ENCODE measurements at places on chromosomes 3 and 15. TPM values are rescaled to one million over a fixed set of nuclear protein-coding genes. Genes with fewer than 3 reads are reported as not detected.
A peak's percentile ranks its signal among the peaks of the same experiment; 100 is the strongest.

DNA sequence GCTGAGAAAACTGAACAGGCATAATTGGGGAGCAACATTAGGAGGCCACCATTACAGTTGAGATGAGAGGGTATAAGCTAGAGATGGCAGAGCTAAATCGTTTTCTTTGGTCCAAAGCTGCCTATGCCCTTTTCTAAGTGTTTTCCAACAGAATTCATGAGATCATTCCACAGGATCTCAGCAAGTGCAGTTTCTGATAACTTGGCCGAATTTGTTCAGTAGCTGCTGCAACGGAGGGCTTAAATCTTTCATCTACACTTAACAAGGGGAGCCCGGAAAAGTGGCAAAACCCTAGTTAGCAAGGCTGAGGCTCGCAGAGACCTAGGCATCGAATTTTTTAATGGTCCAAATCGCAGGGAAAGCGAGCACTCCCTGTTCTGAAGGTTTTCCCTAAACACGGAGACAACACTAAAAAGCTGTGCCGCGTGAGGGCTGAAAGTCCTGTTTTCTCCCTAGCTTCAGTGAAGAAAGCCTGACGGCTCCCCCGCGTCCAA, 531 bp upstream of the BLOC1S6 start:
- no peak for DNase-seq

GRCh38 chr15:73985101-73985873, 6.8 kb downstream of the STOML1 start:
- DNase-seq, result peak; percentile 63

- no peak for DNase-seq
These were observed 7.7 kb upstream of the STARD5 start for GRCh38 chr15:81331600-81331999.

DNA sequence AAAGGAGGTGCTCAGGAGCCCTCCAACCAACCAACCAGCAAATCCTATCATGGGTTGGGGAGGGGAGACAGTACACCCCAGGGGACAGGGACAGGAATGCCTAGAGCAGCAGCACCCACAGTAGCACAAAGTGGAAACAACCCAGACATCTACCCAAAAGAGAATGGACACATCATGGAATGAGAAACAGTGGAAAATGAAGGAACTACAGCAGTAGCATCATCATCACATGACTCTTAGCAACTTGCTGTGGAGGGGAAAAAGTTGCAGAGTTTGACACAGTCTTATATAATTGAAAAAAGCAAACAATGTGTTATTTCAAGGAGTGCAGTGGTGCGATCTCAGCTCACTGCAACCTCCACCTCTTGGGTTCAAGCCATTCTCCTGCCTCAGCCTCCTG, 11.0 kb downstream of the C3orf22 start:
- no peak for DNase-seq

DNA sequence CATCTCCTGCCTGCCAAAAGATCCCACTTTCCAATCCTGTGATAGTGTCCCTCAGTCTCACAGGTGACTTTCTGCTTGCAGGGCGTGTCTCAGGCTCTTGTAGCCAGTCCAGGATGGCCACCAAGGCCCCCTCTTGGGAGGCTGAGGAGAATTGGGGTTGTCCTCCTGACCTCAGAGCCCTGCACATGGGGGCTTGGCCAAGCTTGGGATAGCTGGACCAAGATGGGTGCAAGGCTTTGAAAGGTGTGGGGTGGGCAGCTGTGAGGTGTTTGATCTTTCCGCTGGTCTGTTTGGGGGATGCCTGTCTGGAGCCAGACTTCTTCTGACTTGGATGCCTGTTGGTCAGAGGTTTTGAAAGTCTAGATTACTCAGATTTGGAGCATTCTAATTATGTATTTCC, 12.0 kb upstream of the CPNE9 start:
- peak; percentile 47 for DNase-seq

DNA sequence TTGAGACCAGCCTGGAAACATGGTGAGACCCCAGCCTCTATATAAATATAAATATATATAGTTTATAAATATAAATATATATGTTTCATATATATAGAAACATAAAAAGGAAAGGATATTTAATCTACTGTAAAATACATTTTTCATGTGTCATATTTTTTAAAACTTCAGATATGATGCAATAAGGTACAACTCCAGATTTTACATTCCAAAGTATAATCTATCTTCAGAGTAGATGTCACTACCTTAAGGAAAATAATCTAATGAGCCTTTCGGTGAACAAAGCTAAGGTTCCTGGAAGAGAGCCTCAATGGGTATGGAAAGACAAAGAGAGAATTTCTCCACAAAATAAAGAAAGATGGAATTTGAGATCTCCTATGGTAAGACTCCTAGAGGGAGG, 16.9 kb downstream of the EFHB start:
- no peak for DNase-seq

DNA sequence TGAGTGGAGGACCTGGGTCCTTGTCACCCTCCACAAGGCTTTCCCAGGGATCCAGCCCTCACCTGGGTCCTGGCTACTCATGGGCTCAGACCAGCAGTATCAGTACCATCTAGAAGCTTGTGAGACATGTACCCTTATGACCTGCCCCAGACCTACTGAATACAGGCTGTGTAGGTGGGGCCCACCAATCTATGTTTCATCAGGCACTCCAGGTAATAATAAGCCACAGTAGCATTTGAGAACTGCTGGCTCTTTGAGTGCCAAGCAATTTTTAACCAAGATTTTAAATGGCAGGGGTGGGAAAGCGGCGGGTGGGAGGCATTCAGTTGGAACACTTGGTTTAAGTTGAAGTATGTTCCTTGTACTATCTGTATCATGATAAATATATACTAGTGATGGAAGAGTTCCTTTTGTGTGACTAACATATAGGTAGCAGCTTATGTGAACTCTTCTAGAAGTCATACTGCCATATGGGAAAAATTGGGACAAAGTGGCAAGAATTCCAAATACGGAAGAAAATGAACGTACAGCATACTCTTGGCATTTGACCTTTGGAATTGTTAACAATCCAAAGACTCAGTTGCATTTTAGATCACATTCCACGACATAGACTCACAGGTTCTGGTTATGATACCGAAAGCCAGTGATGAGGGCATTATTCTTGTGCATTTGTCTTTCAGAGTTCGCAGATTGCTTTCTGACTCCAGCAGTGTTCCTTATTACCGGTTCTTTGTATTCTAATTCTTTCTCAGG, 190.4 kb downstream of the GHSR start:
- no peak for DNase-seq

DNA sequence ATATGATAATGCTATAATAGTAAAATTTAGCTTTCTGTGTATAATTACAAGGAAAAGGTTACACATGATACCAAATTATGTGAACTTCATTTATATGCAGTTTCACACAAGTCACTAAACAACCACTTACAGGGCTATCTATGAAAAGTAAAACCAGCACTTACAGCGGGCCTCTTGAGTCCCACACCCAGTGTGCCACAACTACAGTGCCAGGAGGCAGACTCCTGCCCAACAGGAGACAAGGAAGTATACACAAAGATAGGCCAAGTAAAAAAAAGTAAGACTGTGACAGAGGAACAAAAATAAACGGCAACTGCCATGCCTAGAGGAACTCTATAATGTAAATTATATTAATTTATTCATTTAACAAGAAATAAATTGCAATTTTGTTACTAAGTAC, 53.4 kb upstream of the NEK10 start:
- DNase-seq, result no peak

DNA sequence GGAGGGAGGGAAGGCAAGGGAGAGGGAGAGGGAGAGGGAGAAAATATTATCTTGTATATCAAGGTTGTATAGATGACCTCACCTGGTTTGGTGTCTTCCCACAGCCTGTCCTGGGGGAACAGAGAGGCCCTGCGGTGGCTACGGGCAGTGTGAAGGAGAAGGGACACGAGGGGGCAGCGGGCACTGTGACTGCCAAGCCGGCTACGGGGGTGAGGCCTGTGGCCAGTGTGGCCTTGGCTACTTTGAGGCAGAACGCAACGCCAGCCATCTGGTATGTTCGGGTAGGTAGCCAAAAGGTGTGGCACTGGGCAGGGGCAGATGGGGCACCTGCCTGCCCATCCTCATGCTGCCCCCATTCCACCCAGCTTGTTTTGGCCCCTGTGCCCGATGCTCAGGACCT, 7.1 kb downstream of the CRELD1 start:
- no peak for DNase-seq

DNA sequence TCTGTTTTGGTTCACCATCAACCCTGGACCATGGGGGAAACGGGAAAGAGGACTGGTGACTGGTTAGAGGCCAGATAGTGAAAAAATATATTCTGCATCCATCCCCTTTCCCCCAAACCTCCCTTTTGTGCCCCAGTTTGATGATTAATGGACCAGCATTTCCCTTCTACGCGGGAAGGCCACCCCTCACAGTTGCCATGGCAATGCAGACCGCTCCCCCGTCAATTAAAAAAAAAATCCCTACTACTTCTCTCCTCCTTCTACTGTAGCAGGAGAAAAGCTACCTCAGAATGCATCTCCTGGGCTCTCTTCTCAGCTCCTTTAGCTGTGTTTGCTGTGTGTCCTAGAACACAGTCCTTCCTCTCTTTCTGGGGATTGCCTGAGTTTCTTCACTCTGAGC, 4.0 kb downstream of the BAHD1 start:
- DNase-seq, result no peak

GRCh38 chr15:82150645-82151044, 104.8 kb upstream of the MEX3B start:
- no peak for DNase-seq

- DNase-seq, result no peak
These were observed 48.7 kb downstream of the FOXB1 start for GRCh38 chr15:60052796-60053195.

DNA sequence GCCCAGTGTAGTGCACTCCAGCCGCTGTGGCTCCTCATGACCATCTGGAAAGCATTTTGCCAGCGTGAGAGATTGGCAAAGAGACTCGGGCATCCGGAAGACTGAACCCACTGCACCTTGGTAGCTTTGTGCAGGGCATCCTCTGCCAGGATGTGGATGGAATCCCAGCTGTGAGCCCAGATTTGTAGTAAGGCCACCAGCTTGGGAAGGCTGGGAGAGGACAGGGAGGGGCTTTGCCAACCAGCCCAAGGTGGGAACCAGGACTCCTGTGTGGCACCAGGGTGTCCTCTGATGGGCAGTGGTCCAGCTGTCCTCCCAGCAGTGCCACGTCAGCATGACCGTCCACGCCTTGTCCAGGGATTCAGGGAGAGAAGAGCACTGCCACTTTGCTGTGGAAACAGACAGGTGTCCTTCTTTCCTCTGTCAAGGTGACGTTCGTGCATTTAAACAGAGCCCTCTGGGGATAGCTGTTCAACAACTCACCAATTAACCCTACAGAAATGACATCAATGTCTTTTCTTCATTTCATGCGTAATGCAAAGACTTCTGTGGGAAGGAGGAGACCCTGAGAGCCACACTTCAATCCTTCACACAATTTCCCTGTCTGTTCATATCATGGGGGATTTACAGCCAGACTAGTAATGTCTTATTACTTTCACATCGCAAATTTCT, 19.1 kb downstream of the KLF15 start:
- DNase-seq, result peak; percentile 45

- peak; percentile 81 for DNase-seq
These were observed 18.8 kb upstream of the SATB1 start for GRCh38 chr3:18443665-18444594.

- DNase-seq, result no peak
These were observed 43.5 kb downstream of the ARRDC4 start for GRCh38 chr15:98003996-98004395.

GRCh38 chr3:36649125-36649524, 115.2 kb downstream of the DCLK3 start:
- DNase-seq, result no peak

- DNase-seq, result no peak
These were observed 33.4 kb downstream of the SPINK8 start for GRCh38 chr3:48299746-48300712.

DNA sequence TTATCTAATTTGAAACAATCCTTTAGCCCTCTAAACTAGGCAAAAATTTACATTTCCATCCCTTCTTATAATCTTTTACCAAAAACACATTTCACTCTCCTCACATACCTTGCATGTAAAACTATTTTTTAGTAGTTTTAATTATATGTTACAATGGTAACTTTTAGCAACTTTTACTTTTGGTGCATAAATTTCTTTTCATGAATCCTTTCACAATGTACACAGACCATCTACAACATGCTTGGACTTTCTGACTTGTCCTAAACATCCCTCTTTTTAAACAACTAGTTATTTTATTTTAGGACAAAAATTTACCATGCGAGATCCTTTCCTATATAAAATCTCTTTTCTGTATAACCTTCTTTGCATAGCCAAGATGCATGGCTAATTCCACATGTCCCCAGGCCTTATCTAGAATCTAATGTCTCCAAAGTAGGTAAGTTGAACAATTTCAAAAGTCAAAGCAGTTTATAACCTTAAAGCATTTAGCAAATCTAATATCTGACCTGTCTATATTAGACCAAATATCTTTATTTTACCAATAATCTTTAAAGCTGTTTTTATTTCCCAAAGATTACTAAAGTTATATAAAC, 14.4 kb upstream of the ALDH1L1 start:
- no peak for DNase-seq

- DNase-seq, result no peak
These were observed 28.2 kb downstream of the CLDN1 start for GRCh38 chr3:190294030-190294429.

DNA sequence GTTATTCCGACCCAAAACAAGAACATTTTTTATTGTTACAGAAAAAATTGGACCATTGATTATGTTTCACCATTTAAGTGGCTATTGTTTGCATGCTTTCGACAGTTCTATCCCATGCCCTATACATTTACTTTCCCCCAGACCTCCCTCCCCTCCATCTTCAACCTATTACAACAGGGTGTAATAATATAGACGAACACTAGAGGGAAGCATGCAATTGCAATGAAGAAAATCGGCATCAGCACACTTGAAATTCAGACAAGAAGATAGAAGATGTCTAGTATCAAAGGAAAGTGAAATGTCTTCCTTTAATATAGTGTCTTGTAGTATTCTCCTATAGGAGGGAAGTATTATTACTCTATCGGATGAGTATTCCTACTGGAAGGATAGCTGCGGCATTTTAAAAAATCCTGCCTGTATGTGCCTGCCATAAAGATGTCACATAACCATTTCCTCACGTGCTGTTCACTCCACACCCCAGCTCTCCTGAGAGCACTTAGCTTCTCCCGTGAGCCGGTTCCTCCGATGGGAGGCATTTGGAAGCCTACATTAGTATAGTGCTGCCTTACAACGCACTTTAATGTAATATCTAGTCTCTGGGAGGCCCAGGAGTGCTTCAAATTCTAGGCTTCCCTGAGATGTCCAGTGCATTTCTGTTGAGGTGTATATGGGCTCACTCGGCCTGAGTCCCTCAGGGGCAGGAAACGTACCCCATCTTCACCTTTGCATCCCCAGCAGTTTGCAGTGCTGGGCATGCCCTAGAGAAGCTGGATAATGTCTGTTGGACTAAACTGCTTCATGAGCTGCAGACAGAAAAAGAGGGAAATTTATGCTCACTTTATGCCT, 17.8 kb upstream of the ERICH6 start:
- no peak for DNase-seq

- DNase-seq, result no peak
These were observed 16.1 kb upstream of the TMEM115 start for GRCh38 chr3:50375258-50375931.

Gene ERICH6
- not detected for total RNA-seq

Gene ACTC1
- total RNA-seq, result 93.8 TPM

Gene KY
- 3.2 TPM for total RNA-seq

Gene LYZL4
- not detected for total RNA-seq

Gene MUC13
- not detected for total RNA-seq

Gene LMAN1L
- total RNA-seq, result not detected

Gene SPESP1
- total RNA-seq, result 3.1 TPM

Gene PRR20G
- not detected for total RNA-seq

Gene ZNF662
- 9.8 TPM for total RNA-seq

Measured in posterior vena cava (tissue), 2 donors.